ENCODE measurements at places on chromosomes 5 and 9.

DNA sequence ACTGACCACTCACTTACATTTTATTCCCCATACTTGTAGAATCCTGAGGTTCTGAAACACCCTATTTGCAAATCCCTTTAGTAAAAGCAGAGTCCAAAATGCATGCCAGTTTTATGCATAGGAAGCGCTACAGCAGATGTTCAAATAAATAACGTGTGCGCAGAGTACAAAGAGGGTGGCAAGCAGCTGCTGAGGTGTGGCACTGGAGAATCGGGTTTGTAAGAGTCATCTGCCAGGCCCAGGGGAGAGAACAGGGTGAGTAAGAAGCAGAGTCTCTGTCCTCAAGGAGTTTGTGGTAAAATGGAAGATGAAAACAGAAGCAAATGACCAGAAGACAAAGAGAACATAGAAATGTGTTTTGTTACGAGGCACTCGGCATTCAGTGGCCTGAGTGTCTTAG lies 288.8 kb downstream of the GLIS3 start:
- DNase-seq = no peak

DNA sequence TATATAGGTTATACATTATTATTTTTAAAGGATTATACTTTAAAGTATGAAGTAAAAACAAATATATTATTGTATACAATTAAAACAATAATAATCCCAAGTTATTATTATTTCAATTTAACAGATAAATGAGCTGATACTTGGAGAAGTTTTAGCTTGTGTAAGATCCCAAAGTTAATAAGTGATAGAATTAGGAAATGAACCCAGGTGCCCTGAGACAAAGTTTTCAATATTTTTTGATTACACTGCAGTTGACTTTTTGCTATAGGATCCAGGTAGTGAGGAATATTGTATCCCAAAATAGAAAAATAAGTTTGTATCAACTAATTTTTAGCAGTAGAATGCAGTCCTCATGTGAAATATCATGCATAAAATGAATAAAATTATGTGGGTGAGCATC lies 543.2 kb upstream of the ZNF608 start:
- no peak for DNase-seq

DNA sequence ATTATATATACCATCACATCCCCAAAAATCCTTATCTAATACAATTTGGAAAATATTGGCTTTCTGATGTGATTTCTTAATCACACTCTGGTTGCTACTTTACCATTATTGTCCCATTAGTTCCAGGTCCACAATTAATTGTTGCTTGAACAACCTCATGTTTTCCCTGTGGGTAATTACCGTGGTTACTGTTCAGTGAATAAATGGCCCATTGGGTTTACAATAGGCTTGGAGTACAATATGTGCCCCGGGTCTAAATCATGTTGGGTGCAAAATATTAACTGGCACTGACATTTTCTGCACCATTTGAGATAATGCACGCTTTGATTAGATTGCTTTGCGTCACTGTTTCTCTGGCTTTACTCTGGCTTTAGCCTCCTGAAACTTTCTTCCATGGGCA lies 163.7 kb downstream of the GABBR2 start:
- no peak for DNase-seq

DNA sequence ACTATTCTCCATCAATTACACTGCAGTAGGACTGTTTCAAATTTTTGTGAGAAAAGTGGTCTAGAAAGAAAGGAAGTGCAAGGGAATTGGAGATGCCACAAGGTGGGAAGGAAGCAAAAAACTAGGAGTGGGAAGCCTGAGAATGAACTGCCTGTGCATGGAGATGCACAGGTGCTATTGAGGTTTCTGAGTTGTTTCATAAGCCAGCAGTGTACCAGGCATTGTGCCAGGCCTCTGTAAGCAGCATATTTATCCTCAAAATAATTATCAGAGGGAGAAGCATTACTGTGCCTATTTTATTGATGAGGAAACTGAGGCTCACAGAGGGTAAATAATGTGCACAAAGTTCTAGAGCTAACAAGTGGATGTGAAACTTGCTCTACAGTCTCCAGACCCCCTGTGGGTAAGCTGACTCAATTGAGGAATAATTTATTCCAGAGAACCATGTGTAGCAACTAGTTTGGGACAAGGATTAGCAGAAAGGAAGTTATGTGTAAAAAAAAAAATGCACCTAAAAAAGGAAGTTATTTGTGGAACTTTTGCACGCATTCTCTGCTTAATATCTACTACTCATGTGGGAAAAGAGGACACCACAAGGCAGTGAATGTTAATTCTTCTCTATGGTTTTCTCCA lies 96.7 kb downstream of the SNCAIP start:
- no peak for DNase-seq

DNA sequence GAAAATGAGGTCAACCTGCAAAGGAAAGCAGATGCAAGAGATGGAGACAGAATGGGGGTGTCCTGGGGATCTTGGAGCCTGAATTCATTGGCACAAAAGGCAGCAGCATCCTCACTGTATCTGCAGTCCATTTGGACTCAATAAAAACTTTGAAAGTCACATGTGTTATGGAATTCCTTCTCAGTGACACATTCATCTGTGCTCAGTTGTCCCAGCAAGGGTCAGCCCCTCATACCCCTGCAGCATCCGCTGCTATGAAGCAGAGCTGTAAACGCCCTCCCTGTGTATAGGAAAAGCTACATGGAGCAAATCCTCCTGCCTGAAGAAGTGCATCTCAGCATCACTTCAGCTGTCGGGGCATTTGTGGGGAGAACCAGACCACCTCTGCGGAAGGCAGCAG lies 14.5 kb upstream of the RARS1 start:
- no peak for DNase-seq

- no peak for DNase-seq
Observed at GRCh38 chr5:130773813-130774212, 391.2 kb downstream of the HINT1 start.

DNA sequence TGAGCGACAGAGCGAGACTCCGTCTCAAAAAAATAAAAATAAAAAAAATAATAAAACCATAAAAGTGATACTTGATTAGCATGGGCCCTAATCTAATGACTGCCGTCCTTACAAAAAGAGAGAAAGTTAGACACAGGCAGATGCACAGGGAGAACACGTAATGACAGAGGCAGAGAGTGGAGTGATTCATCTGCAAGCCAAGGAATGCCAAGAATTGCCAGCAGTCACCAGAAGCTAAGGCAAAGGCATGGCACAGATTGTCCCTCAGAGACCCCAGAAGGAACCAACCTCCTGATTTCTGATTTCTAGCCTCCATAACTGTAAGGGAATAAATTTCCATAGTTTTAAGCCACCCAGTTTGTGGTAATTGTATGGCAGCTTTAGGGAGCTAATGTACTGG lies 79.6 kb upstream of the FREM1 start:
- DNase-seq = no peak

DNA sequence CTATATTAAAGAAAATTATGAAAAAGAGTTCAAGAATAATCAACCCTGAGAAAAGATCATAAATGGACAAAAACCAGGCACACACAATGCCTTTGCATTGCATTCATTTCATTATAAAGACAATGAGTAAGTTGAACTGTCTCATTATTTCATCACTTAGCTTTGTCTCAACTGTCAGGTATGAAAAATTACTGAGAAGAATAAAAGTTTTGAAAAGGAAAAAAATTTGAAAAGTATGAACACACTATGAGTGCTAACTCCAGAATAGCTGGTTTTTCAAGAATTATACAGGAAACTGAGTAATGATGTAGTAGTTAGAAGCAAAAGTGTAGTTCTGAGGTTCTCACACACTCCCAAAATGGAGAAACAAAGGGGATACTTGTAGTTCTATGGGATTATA lies 16.3 kb upstream of the ANXA1 start:
- no peak for DNase-seq

GRCh38 chr9:109735801-109736200 lies 44.2 kb upstream of the PALM2AKAP2 start:
- DNase-seq = no peak

DNA sequence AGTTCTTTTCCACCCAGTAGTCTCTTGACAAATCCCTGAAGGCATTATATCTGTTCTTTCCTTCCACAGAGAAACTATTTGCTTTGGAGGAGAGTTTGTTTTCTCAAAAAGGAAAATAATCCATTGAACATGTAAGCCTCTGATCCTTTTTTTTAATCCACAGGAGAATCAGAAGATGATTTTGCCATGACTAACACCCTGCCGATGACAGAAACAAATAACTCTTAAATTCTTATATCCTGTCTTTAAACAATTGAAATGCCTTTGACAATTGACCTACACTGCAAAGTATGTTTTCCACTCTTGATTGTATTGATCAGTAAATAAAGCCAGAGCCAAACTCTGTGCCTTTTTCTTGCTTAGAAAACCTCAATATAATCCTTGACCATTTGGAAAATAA lies 666.4 kb upstream of the CTNND2 start:
- no peak for DNase-seq

- DNase-seq = no peak
Observed at GRCh38 chr5:22596404-22596970, 256.7 kb downstream of the CDH12 start.

DNA sequence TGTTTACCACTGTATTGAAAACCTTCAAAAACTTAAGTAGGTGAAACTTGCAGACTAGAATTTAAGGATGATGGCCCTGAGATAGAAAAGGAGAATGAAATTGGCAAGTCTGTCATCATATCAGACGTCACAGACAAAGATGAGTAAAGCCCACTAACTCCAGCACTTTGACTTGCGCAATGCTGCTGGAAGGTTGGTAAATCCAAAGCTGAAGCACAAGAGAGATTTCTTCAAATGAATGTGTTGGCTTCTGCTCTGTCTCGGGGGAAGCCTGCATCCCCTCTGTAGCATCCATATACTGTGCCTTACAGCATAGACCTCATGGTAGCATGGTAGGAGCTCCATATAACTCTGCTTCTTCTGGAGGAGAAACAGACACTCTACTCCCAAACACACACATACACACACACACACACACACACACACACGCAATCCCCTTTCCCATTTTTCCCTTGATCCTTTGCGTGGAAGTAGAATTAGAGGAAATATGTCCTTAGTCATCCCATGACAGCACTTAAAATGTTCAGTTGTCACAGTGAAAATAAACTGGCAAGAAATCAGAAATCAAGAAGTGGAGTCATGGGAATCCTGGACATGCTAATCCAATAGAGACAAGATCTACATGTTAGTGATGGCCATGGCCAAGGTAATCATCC lies 241.5 kb downstream of the NR3C1 start:
- DNase-seq = no peak

GRCh38 chr9:124960409-124960752 lies 19.5 kb upstream of the GOLGA1 start:
- no peak for DNase-seq

DNA sequence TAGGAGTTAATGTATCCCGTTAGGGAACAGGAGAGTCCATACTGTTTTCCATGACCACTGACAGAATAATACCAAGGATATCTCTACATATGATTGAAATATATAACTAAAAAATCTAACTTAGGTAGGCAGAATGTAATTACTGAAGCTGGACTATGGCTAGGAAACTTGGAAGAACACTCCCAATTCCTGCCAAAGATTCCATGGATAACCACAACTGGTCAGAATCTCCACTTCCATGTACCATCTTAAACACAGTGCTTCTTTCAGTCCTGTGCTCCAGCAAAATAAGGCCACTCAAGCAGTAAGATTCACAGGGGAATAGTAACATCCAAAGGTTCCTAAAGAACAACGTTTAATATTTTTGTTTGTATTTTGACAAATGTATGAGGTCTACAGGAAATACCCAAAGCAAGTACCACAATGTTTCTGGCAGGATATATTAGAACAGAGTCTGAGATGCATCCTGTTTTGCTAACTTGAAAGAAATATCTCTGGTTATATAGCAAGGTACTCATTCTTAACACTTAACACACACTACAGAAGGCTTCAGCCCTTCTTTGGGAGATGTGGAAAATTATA lies 295.0 kb downstream of the ADAMTS6 start:
- no peak for DNase-seq

- DNase-seq = no peak
Observed at GRCh38 chr5:178378527-178379484, 146.2 kb upstream of the PHYKPL start.

DNA sequence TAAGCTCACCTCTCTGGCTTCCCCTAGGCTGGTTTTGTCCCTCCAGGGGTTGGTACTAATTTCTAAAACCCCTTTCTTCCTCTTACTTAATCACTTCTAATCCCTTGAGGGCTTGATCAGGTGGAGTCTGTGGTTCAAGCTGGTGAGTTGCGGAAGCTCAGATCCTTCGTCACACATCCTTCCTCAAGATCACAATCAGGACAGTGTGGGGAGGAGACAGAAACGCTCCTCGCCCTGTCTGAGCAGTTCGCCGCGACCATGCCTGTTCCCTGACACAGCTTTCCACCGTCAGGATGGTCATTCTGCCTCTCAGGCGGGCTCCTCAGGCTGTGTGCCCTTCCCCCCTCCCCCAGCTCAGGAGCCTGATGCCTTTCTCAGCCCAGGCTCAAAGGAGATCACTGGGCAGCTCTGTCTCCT lies 24.3 kb downstream of the CPLX2 start:
- no peak for DNase-seq

- DNase-seq = no peak
Observed at GRCh38 chr9:17824191-17824590, 245.3 kb downstream of the SH3GL2 start.

DNA sequence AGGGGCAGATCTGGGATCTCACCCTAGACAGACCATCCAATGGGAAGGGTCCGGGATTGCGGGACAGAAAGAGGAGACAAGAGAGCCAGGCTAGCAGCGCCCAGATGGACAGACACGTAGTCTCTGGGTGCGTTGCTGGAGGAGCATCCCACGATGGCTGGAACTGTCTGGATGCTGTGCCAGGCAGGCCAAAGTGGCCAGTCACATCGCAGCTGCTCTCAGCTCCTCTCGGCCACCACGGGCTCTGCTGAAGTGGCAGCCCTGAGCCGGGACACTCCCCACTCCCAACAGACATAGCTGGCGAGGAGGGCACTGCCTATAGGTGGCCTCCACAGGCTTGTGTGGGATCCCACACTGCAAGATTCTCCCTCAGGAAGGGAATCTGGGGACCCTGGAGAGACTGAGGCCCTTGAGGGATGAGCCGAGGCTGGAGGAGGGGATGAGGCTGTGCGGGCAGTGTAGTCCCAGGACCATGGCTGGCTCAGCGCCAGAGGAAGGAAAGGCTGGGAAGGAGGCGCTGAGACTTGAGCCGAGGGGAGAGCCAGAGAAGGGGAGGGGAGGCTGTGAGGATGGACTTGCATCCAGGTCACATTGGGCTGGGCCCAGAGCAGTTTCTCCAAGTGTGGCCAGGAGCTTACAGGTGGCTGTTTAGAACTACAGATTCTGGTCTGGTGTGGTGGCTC lies 10.3 kb upstream of the WDR5 start:
- no peak for DNase-seq

GRCh38 chr5:23253621-23254198 lies 253.7 kb upstream of the PRDM9 start:
- no peak for DNase-seq

- DNase-seq = no peak
Observed at GRCh38 chr9:129556491-129557191, 64.3 kb downstream of the C9orf50 start.
